ENCODE measurements at places on chromosomes 5 and 9.
A peak's percentile ranks its signal among the peaks of the same experiment; 100 is the strongest.

GRCh38 chr5:54732108-54732507 is 214.5 kb downstream of the SNX18 start:
- DNase-seq, result no peak

GRCh38 chr5:1997640-1998347 is 115.1 kb upstream of the IRX4 start:
- DNase-seq, result no peak

DNA sequence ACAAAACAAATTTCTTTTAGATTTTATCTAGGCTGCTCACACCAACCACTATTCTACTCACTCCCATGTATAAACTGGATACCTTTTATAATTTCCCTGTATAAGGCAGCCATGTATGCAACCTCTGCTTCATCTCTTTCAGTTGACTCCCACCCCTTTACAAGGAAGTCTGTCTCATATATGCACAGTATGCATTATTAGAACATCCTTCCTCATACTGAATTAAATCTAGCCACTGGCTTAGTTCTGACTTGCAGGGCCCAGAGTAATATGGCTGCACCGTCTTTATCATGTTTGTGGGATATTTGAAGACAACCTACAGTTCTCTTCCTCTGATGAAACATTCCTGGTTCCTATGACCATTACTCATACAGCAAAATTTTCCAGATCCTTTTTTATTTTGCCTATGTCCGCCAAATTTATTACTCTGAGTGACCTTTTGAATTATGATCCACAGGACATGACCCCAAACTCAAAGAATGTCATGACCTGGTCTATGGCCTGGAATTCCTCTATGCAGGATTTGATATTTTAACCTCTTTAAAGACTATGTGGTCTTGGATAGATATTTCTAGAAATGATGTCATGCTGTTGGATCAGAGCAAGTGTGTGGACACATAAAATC is 76.6 kb upstream of the ITGA1 start:
- peak; percentile 71 for DNase-seq

DNA sequence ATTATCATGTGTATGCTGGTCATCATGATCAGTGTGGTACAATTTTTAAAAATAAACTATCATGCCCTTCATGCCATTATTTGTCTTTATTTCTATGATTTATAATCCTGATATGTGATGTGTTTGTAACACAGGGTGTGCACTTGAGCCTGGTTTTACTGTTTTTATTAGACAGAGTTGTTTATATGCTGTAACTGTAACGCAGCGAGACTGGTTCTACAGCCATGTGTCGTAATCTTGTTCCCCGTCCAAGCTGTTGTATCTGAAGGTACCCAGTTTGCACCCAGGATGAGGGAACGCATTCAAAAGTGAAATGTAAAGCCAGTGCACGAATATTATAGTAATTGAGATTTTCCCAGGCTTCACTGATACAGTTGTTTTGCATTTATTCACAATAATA is 28.2 kb downstream of the SNX18 start:
- no peak for DNase-seq

DNA sequence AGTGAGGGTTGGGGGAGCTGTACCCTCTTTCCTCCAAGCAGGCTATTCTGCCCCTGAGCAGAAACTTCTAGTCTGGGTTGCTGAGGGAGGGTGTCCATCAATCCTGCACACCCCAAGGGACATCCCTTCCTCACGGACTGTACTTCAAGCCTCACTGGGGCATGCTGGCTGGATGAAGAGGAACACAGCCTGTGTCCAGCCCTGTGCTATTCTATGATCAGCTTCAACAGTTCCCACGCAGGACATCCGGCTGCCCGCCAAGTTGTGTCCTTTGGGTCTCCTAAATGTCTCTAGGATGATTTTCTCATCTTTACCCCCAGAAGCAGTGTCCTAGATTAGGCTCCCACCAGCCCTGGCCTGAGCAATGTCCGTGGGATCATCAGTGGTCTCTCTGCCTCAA is 68.1 kb downstream of the CRB2 start:
- no peak for DNase-seq

DNA sequence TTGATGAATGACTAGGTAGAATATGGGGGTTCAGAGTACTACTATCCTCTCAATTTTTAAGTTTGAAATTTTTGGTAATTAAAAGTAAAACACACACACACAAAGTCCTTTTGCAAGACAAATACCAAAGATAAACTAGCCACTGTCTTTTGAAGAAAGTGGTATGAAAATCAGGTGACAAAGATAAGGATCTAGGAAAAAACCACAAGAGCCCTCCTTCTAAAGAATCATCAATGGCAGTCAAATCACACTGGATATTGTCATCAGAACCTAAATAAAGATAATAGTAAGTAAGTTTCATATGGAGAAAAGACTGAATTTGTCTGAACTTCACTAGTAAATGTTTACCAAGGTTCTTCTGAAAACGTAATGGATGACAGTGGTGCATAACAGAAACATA is 30.5 kb upstream of the HK3 start:
- no peak for DNase-seq

- DNase-seq, result no peak
Observed at GRCh38 chr5:43780586-43780985, 177.6 kb downstream of the NNT start.

DNA sequence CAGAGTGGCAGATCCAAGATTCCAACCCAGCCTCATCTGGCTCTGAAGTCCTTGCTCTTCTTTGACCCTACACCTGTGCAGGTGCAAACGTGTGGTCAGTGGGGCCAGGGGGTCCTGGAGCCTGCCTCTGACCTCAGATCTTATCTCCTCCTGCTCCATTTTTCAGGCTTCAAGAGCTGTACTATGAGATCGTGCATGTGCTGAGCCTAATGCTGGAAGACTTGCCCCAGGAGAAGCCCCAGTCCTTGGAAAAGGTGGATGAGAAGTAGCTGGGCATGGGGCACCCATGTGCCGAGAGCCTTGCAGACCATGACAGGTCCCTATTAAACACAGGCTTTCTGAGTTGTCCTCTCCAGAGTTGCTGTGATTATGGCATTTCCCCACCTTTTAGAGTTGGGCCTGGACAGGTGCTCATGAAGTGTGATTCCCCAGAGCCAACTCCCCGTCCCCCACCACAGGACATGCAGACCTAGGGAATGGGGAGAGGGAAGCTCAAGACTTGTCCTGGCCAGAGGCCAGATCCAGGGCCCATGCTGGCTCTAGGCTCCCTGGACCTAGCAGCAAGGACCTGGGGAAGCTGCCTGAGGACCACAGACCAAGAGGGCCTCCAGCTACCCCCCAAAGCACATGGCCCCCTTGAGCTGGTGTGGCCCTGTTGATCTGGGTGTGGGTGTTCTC is 22.5 kb downstream of the PITX1 start:
- DNase-seq, result no peak

- no peak for DNase-seq
Observed at GRCh38 chr9:76188905-76189304, 205.3 kb downstream of the RFK start.

DNA sequence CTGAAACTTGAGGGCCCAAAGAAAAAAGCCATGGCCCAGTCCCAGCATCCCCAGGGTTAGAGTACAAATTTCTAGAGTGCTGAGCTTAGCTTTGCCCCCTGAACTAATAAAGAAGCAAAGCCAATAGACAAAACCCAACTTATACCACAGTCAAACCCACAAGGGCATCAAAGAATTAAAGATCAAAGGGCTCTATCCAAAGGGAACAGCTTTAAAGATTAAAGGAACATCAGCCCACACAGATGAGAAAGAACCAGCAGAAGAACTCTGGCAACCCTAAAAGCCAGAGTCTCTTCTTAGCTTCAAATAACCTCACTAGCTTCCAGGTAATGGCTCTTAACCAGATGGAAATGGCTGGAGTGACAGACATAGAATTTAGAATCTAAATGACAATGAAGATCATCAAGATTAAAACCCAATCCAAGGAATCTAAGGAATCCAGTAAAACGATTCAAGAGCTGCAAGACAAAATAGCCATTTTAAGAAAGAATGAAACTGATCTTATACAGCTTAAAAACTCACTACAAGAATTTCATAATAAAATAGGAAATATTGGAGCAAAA is 93.9 kb downstream of the YIPF5 start:
- DNase-seq, result no peak

DNA sequence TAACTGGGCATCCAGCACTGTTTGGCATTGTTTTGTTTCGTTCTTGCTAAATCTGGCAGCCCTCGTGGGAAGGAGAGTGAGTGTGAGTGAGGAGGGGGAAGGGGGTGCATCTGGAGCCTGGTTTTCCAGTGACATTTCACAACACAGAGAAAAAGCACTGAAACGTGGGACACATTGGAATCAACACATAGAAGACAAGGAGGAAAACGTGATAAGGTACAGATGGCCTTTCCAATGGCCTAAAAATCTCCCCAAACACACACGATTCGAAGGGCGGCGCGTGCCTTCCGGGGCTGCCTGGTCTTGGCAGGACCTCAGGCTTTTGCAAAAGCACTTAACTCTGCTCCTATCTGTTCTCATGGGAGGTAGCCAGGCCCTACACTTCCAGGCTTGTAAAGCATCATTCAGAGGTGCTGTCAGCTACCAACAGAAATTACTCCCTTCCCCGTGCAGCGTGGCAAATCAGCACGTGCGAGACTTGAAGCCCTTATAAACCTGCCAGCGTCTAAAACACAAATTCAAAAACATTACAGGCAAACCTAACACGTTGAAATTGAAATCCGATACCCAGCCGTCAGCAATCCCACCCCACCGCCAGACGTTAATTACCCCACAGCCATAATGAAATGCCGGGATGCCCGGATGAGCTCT is 129.4 kb downstream of the OLFM1 start:
- DNase-seq, result no peak

DNA sequence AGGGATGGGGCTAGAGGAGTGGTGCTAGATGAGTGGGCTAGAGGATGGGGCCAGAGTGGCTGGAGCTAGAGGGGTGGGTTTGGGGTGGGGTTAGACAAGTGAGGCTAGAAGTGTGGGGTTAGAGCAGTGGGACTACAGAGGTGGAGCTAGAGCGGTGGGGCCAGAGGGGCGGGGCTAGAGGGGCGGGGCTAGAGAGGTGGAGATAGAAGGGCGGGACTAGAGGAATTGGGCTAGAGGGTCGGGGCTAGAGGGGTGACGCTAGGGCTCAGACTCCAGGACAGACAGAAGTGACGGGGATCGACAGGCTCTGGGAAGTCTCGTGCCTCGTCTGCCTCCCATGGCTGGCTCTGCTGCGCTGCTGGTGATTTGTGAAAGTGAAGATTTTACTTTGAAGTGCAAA is 31.0 kb upstream of the TENT4A start:
- DNase-seq, result no peak

GRCh38 chr5:2192496-2192895 is 309.8 kb upstream of the IRX4 start:
- no peak for DNase-seq

GRCh38 chr9:123131993-123132392 is 98.5 kb downstream of the GPR21 start:
- DNase-seq, result no peak

- no peak for DNase-seq
Observed at GRCh38 chr9:73577848-73578247, 426.2 kb downstream of the ANXA1 start.

- no peak for DNase-seq
Observed at GRCh38 chr9:92965061-92965758, 17.9 kb downstream of the FGD3 start.

DNA sequence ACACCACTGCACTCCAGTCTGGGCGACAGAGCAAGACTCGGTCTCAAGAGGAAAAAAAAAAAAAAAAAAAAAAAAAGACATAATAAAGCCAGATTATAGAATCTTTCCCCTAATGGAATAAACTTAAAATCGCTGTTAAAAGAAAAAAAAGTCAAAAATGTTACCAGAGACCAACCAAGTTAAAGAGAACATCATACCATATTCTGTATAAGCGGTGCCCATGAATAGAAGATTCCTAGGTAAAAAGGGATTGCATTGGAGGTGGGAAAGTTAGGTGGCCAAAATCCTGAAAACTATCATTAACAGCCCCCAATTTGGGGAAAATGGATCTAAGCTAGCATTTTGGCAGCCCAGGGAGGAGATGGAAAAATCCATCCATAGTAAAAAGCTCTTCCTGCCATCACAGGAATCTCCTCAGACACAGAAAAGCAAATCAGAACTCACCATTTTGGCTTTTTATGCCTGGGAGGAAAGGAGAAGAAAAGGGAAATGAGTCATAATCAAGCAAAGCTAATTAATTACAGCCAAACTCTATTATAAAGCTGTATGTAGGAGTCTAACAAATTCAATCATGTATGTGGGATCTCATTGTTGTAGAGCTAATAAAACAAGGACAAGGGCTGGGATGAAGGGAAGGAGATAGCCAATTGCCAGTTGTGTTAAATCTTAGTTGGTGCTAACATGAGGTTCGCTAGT is 363.8 kb downstream of the ARL15 start:
- no peak for DNase-seq

- no peak for DNase-seq
Observed at GRCh38 chr5:74469234-74469994, 171.1 kb downstream of the ENC1 start.

GRCh38 chr9:108339251-108339650 is 516.5 kb downstream of the ACTL7B start:
- no peak for DNase-seq

GRCh38 chr9:133224762-133225161 is 15.7 kb upstream of the OBP2B start:
- DNase-seq, result no peak

DNA sequence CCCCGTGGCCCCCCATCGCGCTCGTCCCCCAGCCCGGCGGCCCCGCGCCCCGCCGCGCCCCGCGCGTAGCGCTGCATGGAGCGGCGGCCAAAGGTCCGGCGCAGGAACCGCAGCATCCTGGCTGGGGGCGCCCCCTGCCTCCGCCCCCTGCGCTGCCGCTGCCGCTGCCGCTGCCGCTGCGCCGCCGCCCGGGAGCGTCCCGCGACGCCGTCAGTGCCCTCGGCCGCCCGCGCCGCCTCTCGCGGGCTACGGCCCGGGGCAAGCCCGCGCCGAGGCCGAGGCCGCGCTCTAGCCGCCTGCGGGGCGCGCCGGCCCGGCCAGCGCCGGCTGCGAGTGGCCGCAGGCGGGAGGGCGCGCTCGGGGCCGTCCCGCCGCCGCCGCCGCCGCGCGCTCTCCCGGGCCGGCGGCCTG is 523 bp downstream of the EPB41L4B start:
- no peak for DNase-seq

- DNase-seq, result no peak
Observed at GRCh38 chr9:101625876-101626275, 31.1 kb upstream of the PPP3R2 start.

GRCh38 chr5:170557314-170557713 is 53.5 kb downstream of the KCNIP1 start:
- DNase-seq, result no peak

DNA sequence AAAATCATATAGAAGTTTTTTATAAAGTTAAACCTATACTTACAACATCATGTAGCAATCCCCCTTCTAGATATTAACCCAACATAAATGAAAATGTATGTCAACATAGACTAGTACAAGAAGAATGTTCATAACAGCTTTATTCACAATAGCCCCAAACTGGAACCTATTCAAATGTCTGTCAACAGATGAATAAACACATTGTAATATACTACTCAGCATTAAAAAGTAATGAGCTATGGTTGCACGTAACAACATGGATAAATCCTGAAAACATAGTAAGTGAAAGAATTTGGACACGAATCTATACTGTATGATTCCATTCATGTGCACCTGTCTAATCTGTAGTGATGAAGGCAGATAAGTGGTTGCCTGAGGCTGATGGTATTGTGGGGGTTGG is 73.9 kb downstream of the CSNK1G3 start:
- no peak for DNase-seq
